ENCODE measurements at places on chromosomes 7 and 10.
A peak's percentile ranks its signal among the peaks of the same experiment; 100 is the strongest.

DNA sequence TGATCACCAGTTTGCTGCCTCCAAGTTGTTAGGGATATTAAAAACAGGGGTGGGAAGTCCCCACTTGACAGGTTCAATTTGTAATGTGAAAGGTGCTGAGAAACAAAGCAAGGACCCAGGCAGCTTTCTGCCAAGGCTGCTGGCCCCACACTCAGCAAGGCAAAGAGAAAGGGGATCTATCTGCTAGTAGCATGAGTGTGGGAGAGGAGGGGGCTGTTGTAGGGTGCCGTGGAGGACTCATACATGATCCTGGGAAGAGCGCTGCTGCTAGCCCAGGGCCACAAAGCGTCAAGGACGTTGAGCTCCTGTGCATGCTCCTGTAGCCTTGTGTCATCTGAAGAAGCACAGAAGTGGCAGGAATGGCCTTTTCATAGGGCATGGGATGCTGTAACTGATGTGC, 96.5 kb upstream of the INSYN2A start:
- DNase-seq: no peak

GRCh38 chr10:110739811-110740271, 95.7 kb downstream of the RBM20 start:
- DNase-seq: no peak

DNA sequence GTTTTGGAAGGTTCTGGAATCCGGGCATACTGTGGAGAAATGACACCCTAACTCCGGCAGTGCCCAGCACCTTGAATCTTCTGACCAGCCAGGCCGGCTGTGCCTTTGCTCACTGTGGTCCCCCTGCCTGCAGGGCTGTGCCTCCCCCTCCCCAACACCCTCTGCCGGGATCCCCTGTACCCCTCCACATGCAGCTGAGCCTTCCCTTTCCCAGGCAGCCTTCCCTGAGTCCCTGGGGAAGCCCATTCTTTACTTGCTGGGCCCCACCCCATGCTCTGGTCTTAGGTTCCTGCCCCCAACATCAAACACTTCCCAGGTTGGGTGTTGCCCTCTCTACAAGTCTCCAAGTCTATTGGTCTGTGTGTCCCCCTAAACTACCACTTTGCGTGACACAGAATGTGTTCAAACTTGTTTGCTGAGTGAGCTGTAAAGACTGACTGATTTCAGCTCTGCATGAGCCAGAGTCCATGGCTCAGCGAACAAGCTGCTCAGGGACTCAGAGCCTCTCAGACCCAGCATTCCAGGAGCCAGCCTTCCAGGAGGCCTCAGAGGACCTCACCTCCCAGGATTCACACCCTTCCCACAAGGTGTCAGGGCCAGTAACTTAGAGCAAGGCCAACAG, 31.6 kb downstream of the CALML5 start:
- no peak for DNase-seq

- no peak for DNase-seq
Measured at GRCh38 chr7:3892686-3893085, 591.6 kb downstream of the SDK1 start.

GRCh38 chr10:101932183-101932582, 88.6 kb upstream of the KCNIP2 start:
- no peak for DNase-seq

- peak; percentile 90 for DNase-seq
Measured at GRCh38 chr10:77355844-77356243, 281.8 kb downstream of the KCNMA1 start.

DNA sequence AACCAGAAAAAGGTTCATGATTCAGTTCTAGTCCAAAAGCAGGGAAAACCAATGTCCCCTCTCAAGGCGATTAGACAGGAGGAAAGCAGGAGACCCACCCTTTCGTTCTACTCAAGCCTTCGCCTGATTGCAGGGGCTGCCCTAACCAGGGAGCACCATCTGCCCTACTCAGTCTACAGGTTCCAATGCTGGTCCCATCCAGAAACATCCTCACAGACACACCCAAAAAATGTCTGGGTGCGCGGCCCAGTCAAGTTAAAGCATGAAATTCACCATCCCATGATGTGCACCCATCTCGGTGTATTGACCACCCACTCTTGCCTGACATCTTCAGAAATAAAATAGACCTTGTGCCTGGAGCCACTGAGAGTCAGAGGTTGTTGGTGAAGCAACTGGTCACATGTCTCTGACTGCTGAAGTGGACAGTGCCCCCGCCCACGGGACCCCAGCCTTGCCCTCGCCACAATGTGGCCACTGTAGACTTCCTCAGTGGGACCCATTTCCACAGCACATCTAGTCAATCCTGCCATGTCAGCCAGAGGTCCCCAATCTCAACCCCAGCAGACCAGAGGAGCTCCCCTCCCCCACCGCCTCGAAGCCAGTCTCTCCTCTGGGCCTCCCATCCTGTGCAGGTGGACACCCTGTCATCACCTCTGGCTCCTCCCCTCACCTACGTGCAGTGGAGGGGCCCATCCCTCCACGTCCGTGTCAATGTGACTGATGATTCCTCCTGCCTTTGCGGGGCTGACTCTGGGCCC, 116.3 kb upstream of the PPP2R2D start:
- no peak for DNase-seq

DNA sequence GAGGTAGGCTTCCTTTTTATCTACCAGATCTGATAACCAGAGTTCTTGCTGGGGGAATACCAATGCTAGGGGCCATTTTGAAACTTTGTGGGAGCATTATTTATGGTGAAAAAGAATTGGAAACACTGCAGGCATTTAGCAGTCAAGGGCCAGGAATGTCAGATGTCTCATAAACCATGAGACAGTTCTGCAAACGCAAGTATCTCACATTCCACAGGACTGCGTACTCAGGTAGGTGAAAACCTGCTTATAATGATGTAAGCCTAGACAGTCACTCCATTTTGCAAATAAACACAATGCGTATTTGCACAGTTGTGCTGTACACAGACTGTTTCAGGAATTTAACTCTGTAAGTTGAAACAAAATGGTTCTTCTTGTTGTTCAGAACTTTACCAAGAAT, 33.9 kb downstream of the ECHDC3 start:
- peak; percentile 58 for DNase-seq

GRCh38 chr7:29328811-29329210, 134.2 kb downstream of the CHN2 start:
- DNase-seq: no peak

- no peak for DNase-seq
Measured at GRCh38 chr10:121078036-121078435, 226.9 kb downstream of the WDR11 start.

DNA sequence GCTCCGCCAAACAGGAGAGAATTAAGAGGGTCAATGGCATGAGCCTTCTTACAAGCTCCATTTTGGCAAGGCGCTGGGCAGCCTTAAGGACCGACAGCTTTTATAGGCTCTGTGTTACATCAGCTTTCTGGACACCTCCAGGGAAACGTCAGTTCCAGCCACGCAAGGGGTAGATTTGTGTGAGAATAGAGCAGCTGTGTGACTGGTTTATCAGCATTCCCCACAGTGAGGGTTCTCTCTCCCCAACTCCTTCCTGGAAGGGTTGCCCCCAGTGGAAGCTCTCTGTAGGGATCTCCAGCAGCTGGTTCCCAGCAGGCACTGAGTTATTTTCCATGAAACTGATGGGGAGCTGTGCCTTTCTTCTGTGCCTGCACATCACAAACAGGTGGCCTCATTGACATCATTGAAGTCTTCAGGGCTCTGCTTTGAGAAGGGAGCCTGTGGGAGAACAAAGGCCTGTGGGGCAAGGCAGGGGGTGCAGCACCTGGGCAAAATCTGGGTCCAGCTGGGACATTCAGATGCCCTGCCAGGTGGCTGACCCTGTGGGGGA, at the start of gene CUZD1:
CUZD1 (minus strand) TSS at position 75 of the 550 bp plus-strand sequence; CDS start at position 61, 14 bp downstream.
- DNase-seq: no peak

- DNase-seq: peak; percentile 89
Measured at GRCh38 chr10:58475322-58476277, 37.1 kb upstream of the BICC1 start.

DNA sequence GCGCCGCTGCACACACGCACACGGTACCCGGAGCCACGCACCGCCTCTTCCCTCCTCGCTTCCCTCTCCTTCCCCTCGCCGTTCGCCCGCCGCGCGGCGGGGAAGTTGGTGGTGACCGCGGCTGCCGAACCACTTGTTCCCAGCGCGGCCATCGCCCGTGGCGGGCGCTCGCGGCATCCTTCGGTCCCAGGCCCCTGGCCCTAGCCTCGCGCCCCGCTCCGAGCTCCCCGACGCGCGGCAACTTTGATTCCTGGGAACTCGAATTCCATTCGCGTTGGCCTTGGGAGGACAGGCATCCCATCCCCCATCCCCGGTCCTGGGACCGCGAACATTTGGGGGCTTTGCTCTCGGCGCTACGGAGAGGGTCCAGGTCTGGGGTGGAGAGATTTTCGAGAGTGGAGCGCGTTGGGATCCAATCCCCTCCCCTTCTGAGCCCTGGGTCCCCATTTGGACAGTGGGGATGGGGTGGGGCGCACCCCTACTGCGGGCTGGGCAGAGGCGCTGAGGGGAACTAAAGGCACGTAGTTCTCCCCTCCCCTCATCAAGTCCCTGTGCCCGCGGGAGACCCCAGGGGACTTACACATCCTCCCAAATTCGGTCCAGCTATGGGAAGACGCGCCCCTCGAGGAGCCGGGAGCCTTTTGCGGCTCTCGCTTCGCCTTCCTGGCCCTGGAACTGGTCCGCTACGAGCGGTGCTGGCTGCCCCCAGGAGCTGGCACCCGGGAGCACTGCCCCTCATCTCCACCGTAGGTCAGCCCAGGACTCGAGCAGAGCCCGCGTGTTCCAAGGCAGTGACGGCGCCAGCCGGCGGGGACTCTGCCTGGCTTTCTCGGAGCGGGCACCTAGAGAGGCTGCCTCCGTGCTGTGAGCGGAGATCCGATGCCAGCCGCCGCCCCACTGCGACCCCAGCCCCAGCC, 834 bp downstream of the CDH23 start:
- DNase-seq: no peak

DNA sequence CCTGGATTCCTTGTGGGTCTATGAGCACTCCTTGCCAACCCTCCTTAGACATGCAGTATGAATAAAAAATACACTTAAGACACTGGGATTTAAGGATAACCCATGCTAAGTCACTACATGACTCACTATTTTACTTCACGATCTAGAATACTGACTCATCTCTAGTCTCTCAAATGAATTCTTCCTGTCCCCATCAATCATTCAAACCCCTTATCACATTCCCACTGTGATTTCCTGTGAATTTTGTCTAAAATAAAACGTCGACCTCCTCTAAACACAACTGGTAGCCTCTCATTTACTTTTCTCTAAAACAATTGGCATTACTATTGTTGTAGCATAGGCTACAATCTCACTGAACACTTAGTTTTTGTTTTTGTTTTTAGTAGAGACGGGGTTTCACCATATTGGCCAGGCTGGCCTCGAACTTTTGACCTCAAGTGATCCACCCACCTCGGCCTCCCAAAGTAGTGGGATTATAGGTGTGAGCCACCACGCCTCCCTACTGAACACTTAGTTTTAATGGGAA, 3.9 kb upstream of the IQUB start:
- peak; percentile 91 for DNase-seq

DNA sequence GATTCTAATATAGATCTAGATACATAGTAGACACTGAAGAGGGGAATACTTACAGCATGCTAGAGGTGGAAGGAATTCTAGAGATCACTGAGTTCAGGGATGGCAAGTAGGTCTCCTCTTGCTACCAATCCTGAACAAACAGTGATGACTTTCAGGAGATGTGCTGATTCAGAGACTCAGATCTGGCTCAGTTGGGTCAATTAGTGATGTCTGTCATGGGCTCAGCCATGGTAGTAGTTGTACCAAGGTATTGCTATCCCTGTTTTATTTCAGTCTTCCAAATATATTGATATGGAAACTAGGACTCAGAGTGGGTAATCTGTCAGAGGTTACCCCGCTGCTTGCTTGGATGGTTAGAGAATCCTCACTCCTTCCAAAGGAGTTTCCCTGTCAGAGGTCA, 38.5 kb downstream of the UNC5B start:
- DNase-seq: no peak

GRCh38 chr7:70486977-70487376, 645.0 kb upstream of the GALNT17 start:
- no peak for DNase-seq

- no peak for DNase-seq
Measured at GRCh38 chr10:22253580-22253882, 35.7 kb upstream of the EBLN1 start.

- DNase-seq: peak; percentile 46
Measured at GRCh38 chr7:132709971-132710567, 133.8 kb upstream of the PLXNA4 start.

DNA sequence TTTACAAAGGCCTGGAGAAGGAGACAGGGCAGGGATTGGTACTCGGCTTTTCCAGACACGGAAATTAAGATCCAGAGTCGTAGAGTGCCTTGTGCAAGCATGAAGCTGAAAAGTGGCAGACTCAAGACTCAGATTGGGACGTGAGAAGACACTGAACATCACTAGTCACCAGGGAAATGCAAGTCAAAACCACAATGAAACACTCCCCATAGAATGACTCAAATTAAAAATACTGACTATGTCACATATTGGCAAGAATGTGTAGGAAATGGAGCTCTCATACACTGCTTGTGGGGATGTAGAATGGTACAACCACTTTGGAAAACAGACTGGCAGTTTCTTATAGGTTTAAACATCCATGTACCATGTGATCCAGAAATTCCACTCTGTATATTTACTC, 472.0 kb downstream of the RPS24 start:
- peak; percentile 70 for DNase-seq

GRCh38 chr7:80216996-80217842, 82.6 kb downstream of the GNAI1 start:
- no peak for DNase-seq

DNA sequence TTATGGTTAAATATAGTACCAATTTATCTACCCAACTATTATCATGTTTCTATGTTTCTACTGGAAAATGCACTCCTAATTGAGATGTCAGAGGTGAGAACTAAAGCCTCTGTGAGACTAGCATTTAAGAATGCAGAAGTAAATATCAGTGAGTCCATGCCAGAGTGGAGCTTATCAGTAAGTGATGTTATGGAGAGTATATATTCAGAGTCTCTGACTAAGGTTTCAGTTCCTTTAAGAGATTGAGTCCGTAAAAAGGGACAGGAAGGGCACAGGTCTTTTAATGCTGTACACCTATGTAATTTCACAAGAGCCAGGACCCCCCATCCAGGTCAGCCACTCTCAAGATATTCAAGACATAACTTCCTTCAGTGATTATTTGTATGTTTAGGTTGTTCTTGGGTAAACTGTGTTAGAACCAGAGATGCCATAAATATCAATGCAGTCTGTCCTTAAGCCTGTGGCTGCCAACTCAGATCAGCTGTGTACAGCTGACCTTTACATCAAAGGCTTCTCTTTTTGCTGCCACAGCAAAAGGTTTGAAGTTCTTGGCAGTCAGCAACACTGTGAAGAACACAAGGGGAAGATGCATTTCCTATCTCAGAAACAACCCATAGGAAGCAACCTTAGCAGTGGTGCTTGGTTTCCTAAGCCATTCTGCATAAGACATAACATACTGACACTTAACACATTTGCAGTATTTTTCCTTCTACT, 244.8 kb downstream of the BICC1 start:
- no peak for DNase-seq

- no peak for DNase-seq
Measured at GRCh38 chr7:37028909-37029440, 304.7 kb upstream of the AOAH start.

GRCh38 chr7:5630670-5631069, 150.8 kb downstream of the RNF216 start:
- DNase-seq: no peak

- DNase-seq: peak; percentile 52
Measured at GRCh38 chr10:51090190-51090589, 15.9 kb downstream of the PRKG1 start.

GRCh38 chr7:5681979-5682546, 99.4 kb downstream of the RNF216 start:
- DNase-seq: no peak

- DNase-seq: peak; percentile 19
Measured at GRCh38 chr10:117334066-117334465, 41.2 kb downstream of the PDZD8 start.

- no peak for DNase-seq
Measured at GRCh38 chr7:51316262-51316665, 345 bp downstream of the COBL start.

Measured in EH (cell line).